Right renal pelvis (tissue), 4 donors: ENCODE measurements at places on chromosomes 5 and 9. TPM values are rescaled to one million over a fixed set of nuclear protein-coding genes. Genes with fewer than 3 reads are reported as not detected.

The DOCK2 gene
- 2.7 TPM for polyA plus RNA-seq

The TMEM267 gene
- polyA plus RNA-seq, result 21.1 TPM

The SHOC1 gene
- polyA plus RNA-seq, result 1.5 TPM

The GTF2H2 gene
- polyA plus RNA-seq, result 17.7 TPM

The STC2 gene
- polyA plus RNA-seq, result 2.2 TPM

The FGF1 gene
- 27.5 TPM for polyA plus RNA-seq

The GALNT12 gene
- 9.9 TPM for polyA plus RNA-seq

The CDH12 gene
- polyA plus RNA-seq, result 9.8 TPM

GRCh38 chr5:163877865-163878264, 372.4 kb downstream of the MAT2B start:
- no peak for DNase-seq

DNA sequence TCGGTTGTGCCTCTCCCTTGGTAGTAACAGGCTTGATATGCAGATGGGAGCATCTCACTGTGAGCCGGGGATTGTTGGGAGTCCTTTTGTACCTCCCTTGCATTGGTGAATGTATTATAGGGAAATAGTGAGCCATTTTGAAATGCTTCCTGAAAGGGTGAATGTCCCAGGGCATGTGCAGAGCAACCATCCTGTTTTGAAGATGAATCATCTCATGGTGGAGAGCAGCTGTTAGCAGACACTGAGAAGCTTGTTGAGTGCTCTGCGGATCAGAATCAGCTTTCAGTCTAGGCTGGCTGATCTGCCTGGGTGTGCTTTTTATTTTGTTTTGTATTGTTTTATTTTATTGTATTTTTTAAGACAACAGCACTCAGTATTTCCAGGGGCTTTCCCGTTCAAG, 29.7 kb downstream of the SLC36A1 start:
- DNase-seq, result no peak

DNA sequence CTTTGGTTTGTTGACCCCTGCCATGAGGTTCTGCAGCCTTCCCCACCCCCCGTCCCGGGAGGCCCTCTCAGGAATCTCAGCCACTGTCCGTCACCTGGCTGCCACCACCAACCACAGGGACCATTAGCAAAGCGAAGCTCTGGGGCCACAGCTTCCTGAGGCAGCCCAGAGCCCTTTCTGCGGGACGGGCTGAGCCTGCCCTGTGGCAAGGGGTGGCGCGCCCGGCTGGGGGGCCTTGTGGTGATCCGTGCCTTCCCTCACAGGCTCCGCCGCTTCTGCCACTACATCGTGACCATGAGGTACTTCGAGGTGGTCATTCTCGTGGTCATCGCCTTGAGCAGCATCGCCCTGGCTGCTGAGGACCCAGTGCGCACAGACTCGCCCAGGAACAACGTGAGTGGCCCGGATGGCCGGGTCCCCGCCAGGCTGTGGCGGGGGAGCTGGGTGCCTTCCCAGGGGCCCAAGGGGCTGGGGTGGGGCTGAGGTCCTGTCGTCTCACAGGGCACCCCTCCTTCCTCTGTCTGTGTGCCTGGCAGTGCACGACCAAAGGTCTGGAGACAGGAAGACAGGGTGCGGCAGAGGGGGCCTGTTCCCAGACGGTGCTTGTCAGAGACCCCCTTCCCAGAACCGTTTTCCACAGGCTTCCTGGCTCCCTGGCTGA, 169.2 kb downstream of the CACNA1B start:
- no peak for DNase-seq

DNA sequence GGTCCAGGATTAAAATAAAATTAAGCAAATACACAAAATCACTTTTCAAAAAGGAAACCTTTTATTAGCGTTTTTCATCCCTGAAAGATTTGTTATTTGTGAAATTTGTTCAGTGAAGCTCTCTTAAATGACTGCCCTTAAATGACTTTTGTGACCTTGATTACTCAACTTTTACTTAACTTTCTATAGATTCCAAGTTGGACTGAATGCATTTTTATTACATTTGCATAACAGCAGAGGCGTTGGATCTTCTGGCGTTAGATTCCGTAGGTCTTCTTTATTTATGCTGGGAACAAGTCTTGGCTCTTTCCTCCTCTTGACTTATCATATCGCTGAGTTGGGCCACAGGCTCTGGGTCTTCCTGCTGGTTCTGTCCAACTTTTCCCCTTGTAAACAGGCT, 78.4 kb downstream of the APBA1 start:
- no peak for DNase-seq

DNA sequence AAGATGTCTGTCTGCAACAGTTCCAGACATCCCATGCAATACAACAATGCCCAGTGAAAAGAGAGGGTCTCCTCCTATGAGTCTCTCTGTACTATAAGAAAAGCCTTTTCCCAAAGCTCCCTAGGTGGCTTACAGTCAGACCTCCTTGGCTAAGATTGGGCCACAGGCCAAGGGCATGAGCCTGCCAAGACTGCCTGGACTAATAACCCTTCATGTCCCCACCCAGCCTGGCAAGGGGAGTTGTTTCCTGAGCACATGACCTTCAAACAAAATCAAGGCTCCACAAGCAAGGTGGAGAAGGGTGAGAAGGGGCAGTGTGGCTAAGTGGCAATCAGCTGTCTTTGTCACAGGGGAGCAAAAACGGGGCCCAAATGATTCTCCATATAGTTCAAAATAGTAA, 75.6 kb upstream of the ZSWIM6 start:
- no peak for DNase-seq

- DNase-seq, result no peak
Measured at GRCh38 chr5:41524174-41524573, 13.8 kb upstream of the PLCXD3 start.

DNA sequence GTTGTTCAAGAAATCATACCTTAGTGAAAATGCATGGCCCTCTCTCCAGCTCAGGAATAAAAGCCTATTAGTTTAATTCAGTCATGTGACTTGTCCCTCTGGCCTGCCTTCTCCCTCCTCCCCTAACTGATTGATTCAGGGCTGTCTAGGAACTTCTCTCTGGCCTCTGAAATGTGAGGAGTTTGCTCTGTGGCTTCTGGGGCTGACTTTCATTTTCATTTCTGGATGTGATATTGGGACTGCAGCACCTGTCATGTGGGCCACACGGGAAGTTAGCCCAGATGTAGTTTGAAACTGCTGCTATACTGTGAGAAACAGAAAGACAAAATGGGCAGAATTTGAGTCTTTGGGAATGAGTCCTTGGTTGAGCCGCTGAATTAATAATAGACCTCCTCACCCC, 44.8 kb downstream of the PARP8 start:
- no peak for DNase-seq

GRCh38 chr9:109894921-109895758, 115.1 kb downstream of the PALM2AKAP2 start:
- no peak for DNase-seq

DNA sequence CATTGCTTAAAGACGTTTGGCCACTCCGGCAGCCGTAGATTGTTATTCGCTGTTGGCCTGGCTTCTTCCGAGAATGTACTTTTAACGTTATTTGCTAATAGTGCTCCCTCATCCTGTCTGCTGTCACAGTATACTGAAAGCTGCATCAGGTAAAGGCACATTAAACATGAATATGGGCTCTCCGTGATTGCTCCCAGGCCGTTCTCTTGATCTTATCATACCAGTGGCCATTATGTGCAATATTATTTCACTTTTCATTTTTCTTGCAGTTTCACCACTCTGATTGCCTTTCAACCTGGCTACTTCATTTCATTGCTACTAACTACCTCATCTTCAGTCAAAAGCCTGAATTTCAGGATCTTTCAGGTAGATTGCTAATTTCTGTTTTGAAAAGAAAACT, 34.0 kb downstream of the GLRX start:
- DNase-seq, result no peak

- DNase-seq, result peak; percentile 67
Measured at GRCh38 chr9:113376634-113377567, at the start of gene HDHD3. TSS of gene HDHD3 (minus strand) at chr9:113376986. CDS start at chr9:113374354, 2,632 bp downstream.

- DNase-seq, result no peak
Measured at GRCh38 chr9:127174386-127175318, 52.2 kb upstream of the ANGPTL2 start.

- no peak for DNase-seq
Measured at GRCh38 chr5:145307866-145308382, 527.2 kb downstream of the PRELID2 start.

- DNase-seq, result no peak
Measured at GRCh38 chr5:2204366-2205184, 321.9 kb upstream of the IRX4 start.

DNA sequence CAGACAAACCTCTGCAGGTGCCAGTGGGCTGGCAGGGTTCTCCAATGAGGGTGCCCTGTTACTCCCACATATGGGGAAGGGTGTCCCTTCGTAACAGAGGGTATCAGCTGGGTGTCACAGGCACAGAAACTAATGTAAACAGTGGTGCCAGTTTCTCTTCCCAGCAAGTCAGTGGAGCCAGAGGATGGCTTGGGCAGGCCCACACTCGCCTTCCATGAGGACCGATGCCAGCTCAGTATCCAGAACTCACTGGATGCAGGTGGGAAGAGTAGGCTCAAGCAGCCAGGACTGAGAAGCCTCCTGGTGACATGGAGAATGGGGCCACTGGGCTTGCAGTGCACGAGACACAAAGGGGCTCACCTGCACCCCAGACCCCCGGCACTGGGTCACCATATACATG, 30.4 kb downstream of the FSTL4 start:
- no peak for DNase-seq
